Glomerular endothelial cell (primary cell): ENCODE measurements at places on chromosomes 5 and 9. TPM values are rescaled to one million over a fixed set of nuclear protein-coding genes. Genes with fewer than 3 reads are reported as not detected.

- no peak for DNase-seq
Observed at GRCh38 chr9:77022783-77023440, 3.5 kb downstream of the FOXB2 start.

TEK gene
- total RNA-seq: 63.0 and 75.4 TPM in 2 replicates

DNA sequence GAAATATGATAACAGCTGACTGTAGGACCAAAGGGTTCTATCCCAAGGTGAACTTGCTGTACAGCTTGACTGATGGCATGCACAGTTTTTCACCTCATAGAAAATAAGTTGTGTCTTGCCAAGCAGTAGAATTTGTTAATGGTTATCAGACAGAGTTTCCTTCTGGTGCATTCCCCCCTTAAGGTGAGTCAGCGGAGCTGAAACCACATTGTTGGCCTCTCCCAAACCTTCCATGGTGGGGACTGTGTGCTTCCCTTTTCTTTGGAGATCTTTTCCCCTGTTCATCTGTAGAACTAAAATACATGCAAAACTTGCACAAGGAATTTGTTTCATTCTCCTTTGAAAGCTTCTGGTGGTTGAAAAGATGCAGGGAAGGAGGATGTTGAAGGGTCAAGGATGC is 179.8 kb downstream of the FGF1 start:
- no peak for DNase-seq

PTGES gene
- total RNA-seq: 1.1 TPM in 1 of 2 replicates, not detected in the other

DNA sequence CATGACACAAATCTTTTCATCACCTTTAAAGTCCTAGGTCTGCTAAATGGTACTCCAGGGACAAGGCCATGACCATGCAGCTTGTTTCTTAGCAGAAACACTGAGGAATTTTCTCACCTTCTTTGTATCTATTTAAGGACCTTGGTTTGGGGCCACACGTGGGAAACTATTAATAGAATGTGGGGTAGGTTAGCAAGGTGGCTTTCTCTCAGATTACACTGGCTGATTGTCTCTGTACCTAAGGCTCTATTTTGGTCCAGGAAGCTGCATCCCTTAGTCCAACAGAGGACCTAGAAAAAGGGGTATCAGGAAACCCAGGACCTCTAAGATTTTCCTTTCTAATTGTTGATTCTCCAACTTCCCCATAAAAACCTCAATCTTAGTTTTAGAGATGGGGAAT is 36.3 kb upstream of the FRMD3 start:
- no peak for DNase-seq

GRCh38 chr5:157971571-157972216 is 112.7 kb upstream of the CLINT1 start:
- no peak for DNase-seq

ERGIC1 gene
- total RNA-seq: 168 and 172 TPM in 2 replicates

DNA sequence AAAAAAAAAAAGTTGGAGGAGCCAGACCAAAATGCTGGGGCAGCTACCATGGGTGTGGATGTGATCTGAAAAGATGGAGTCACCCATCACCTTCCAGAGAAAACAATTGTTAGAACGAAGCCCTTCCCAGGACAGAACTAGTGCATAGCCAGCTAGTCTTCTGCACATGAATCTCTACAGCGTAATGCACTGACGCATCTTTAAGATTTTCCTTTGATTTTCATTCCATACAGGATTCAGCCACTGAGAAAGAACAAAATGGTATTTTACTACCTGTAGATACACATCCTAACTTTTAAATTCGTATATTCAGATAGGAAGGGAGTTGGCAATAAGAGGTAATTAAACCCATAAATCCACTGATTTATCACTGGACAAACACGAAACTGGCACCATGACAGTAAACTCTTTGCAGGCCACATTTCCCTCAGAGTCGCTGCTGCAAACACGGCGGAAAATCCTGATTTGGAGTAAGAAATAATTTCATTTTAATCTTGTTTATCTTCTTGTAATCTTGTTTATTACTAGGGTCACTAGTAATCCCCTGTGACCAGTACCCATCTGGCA is 206.6 kb downstream of the SPOCK1 start:
- DNase-seq: no peak
